ENCODE measurements at places on chromosomes 12 and 14.

GRCh38 chr14:100098171-100098570 lies 32.9 kb downstream of the EVL start:
- DNase-seq, result no peak

DNA sequence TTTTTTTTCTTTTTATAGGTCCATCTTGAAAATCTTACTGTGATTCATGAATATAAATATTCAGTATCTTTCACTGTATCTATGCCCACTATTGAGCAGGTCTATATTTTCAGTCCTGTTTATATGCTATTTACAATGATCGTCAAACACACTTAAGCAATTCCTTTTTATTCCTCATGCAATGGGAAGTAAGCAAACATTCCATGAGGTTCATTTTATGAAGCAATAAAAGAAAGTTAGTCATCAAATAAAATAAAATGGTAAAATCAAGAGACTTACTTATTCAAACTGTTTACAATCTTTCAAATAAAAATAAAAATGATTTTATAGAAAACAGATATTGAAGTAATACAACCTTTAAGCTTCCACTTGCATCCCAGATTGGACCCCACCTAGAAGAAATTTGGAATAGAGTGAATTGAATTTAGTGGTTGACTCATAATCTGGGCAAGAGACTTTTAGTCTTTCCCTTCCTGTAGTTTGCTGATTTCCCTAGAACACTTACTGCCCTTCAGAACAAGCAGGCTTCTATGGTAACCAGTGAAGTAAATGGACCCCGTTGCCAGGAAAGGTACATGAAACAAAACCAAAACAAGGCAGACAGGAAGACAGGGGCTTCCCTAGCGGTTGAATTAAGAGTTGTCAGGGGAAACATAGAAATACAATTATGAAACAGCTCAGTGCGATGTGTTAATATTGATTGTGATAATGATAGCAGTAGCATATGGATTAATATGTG lies 241.0 kb upstream of the ATP2B1 start:
- DNase-seq, result peak; percentile 56

GRCh38 chr14:36525746-36526099 lies 5.7 kb upstream of the NKX2-1 start:
- DNase-seq, result no peak

GRCh38 chr12:46370380-46370734 lies 2.2 kb downstream of the SLC38A2 start:
- DNase-seq, result no peak

- DNase-seq, result no peak
Observed at GRCh38 chr12:101086490-101087135, 123.4 kb downstream of the SLC5A8 start.

GRCh38 chr12:5395443-5396271 lies 36.3 kb upstream of the NTF3 start:
- no peak for DNase-seq

- peak; percentile 53 for DNase-seq
Observed at GRCh38 chr12:6764011-6764828, 1.9 kb upstream of the PTMS start.

DNA sequence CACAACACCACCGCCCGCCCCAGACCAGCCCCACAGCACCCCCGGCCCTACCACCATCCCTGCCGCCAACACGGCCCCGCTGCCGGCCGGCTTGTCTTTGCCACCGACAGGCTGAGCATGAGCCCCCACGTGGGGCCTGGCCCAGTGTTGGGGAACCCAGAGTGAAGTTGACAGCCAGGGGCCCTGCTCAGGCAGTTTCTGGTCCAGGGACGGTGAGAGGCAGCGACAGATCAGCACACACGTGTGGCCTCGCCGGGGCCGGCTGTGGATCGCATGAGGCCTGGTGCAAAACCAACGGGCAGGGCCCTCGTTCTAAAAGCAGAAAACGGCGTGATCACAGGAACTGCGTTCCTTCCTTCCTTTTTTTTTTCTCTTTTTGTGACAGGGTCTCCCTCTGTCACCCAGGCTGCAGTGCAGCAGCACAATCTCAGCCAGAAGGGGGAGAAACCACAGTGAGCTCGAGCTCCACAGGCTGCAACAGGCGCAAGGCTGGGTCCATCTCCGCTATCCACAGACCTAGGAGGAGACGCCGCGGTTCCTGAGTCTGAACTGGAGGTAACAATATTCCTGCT lies 50.5 kb upstream of the FBRSL1 start:
- DNase-seq, result no peak

DNA sequence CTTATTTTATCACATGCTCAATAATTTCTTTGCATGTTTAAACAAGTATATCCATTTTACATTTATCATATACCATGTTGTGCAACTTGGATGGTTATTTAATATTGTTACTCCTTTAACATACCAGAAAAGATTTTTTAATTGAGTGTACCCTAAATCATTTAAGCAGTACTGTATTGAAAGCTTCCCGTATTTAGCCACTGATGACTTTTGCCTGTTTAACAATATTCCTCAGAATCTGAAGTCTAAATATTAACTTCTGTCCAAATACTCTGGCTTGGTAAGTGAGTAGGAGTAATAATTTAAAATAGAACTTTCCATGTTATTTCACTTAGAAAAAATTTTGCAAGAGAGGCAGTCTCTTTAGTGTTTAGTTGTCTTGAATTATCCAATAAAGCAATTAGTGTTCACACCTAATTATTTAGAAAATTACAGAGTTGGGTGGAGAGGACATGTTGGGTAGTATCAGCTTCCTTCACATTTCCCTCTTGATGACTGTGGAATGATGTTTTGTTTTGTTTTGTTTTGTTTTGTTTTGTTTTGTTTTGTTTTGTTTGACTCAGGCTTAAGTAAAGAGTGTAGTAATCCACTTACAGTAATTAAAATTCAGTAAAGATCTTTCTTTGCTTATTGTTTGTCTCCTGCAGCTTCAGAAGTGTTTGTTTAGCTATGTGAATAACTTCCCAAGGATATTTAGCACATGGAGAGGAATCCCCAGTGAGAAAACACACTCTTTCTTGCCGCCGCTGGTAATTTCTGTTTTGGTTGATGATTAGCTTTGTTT lies 59.5 kb downstream of the DAAM1 start:
- DNase-seq, result no peak

DNA sequence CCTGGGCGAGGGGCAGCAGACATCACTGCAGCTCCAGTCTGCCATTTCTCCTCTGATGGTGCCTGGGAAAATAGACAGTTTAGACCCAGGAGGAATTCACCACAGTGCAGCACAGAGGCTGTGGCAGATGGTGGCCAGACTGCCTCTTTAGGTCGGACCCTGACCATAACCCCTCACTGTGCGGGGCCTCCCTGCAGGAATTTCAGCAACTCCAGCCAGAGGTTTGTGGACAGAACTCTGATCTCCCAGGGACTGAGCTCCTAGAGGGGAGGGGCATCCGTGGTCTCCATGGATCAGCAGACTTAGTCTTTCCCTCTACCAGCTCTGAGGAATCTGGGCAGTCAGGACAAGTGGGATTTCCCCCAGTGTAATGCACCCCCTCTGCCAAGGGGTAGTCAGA lies 106.5 kb downstream of the ZC3H14 start:
- no peak for DNase-seq

GRCh38 chr14:61761557-61761956 lies 663 bp upstream of the SNAPC1 start:
- DNase-seq, result no peak

GRCh38 chr14:95515080-95515489 lies 1.4 kb downstream of the SYNE3 start:
- no peak for DNase-seq

DNA sequence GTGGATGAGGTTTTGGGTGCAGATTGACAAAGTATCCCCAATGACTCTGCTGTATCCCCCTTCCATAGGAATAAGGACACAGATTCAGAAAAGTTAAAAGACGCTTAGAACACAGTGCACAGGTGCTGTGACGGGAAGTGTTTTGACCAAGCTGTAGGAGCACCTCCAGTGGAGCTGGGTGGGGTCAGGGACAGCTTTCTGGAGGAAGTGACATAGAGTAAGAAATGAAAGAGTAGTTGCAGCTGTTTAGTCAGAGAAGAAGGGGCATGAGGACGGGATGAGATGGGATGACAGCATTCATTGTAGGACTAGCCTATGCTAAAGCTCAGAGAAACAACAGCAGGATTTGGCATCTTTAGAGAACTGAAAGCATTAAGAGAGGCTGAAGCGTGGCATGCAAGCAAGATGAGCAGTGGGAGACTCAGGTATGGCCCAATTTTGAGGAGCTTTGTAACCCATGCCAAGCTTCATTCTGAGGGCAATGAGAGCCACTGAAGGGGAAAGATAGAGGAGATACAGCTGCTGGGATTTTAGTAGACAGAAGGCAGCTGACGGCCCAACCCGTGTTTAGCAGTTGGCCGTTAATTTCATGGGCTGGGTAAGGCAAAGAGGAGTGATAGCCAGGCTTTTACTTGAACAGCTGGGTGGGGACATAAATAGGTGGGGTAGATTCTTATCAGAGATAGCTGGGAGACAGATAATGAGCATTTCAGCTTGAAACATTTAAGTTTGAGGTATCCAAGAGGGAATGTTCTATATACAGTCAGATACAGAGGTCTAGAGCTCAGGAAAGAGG lies 131.8 kb upstream of the KRAS start:
- DNase-seq, result no peak

DNA sequence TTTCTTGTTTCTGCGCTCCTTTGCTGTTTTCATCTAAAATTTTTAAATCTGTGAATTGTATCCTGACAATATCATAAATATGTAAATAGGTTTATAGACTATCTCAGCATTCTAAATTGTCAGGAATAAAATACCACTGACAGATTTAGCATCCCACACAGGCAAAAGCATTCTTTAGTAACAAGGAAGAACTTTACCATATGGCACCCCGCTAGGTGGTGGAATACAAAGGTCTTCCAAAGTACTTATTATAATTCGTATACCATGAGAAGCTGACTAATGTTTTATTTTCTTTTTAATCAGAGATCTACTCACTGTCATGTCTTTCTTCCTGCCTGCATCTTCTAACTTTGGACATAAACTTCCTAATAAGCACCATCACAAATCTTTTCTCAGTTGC lies 328.8 kb upstream of the NOVA1 start:
- DNase-seq, result no peak

- DNase-seq, result peak; percentile 26
Observed at GRCh38 chr14:96698960-96699539, 98.1 kb upstream of the VRK1 start.

DNA sequence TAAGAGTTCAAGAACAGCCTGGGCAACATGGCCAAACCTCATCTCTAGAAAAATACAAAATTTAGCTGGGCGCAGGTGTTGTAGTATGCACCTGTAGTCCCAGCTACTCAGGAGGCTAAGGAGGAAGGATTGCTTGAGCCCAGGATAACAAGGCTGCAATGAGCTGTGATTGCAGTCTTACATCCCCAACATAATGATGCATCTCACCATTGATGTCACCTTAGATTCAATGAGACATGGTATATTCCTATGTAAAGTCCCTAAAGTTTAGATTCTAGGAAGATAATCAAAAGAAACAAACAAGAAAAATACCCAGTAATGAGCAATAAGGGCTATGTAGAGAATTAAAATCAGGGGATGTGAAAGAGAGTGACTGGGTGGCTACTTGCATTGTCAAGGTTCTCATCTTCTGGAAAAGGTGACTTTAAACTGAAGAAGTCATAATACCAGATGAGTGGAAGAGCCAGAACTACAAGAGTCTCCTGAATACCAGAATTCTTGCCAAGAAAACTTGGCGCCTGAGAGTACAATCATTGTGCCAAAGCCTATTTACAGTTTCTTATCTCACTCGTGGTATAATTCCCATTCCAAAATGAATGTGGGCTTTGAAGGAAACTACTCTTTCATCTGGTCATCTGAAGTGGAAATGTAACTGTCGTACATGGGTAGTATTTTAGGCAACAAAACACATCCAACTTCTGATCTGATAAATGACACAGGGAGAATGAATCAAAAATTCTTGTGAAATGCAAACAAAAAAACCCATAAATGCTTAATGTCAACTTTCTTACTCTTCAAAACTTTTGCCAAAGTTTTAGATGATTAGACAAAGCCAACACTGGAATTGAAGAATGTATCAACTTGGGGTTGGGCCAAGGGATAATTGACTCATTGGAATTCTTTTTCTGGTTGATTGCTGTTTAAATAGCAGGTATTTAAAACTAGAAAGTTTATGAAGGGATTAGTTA lies 81.1 kb upstream of the ST8SIA1 start:
- no peak for DNase-seq

GRCh38 chr12:54172168-54172567 lies 16.6 kb downstream of the SMUG1 start:
- no peak for DNase-seq

- peak; percentile 82 for DNase-seq
Observed at GRCh38 chr14:75522224-75522982, at the start of gene BATF. Gene BATF (plus strand): TSS chr14:75522469. CDS start chr14:75522683, 214 bp downstream.

- DNase-seq, result peak; percentile 61
Observed at GRCh38 chr14:106879241-106879640, 1352.9 kb downstream of the TMEM121 start.

- DNase-seq, result no peak
Observed at GRCh38 chr12:115870021-115870420, 407.5 kb downstream of the MED13L start.

DNA sequence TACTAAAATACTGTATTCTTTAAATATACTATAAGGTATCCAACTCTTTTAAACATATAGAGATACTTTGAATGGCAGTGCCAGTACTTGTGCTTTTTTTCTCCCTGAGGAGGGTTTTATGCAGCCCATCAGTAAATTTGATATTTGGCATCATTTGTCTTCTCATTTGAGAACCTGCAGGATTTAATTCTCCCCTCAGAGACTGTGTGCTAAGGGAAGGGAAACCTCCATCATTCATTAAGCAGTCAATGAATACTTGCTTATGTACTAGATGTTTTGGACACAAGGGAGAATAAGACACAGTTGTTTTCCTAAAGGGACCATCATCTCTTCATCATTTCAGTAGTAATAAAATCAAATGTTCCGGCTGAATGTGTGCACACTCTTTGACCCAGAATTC lies 40.8 kb downstream of the FRS2 start:
- no peak for DNase-seq

- DNase-seq, result no peak
Observed at GRCh38 chr12:101763246-101763931, 24.1 kb upstream of the SYCP3 start.

- no peak for DNase-seq
Observed at GRCh38 chr12:55955344-55955743, 10.5 kb downstream of the PMEL start.

DNA sequence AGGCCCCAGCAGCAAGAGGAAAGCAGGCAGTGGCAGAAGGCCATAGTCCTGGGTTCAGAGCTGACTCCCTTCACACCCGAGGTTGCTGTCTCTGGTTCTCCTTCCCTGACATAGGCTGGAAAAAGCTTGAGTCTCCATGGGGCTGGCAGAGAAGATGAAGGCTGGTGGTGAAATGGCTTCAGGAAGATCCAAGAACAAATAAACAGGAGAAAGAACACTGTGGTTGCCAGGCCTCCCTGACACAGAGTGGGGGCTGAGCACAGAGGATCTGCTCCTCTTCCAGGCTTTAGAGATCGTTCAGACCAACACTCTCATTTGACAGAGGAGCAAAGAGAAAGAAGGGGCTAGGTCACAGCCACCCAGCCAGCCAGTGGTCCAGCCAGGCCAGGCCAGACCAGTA lies 14.3 kb downstream of the HDAC7 start:
- no peak for DNase-seq

- no peak for DNase-seq
Observed at GRCh38 chr12:108080363-108080762, 48.7 kb upstream of the WSCD2 start.

- DNase-seq, result no peak
Observed at GRCh38 chr14:46717211-46717610, 65.6 kb upstream of the RPL10L start.

- DNase-seq, result no peak
Observed at GRCh38 chr12:55997535-55997859, 421 bp downstream of the SUOX start.

Data from stimulated activated CD4-positive, alpha-beta T cell treated with anti-CD3 and anti-CD28 coated beads, Interleukin-4, amount 100 ng/mL, for 24 hours (primary cell).